NCI-H1930 (cell line): ENCODE measurements at places on chromosomes 4 and X.

DNA sequence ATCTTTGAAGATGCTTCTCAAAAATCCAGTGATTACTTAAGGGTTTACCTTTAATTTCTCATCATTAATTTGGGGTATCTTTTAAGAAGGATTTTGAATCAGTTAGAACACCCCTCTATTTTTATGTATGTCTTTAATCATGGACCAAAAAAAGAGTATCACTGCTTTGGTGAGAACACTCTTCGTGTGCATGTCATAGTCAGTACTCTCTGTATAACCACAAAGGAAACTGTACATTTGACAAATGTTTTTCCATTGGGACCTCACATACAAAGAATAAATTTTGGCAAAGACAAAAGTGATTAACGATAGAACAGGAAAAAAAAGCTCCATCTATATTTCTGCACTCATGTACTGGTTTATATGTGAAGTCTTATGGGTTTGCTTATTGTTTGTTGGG is 31.3 kb downstream of the FAM241A start:
- no peak for DNase-seq

DNA sequence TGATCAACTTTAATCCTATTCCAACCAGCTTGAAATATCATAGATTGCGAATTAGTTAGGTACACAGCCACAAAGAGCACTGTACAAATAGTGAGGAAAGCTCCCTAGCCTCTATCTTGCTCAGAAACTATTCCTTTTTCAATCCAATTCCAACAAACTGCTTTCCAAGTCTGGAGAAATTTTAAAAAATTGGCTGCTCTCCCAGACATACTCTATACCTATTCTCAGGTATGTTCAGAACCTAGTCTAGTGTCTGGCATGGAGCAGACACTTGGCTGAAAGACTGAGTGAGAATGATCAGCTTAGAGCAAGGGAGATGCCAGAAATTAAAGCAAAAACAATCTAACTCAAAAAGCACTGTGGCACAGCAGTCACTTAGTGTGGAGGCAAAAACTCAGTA is 105.9 kb downstream of the SLC10A7 start:
- no peak for DNase-seq

DNA sequence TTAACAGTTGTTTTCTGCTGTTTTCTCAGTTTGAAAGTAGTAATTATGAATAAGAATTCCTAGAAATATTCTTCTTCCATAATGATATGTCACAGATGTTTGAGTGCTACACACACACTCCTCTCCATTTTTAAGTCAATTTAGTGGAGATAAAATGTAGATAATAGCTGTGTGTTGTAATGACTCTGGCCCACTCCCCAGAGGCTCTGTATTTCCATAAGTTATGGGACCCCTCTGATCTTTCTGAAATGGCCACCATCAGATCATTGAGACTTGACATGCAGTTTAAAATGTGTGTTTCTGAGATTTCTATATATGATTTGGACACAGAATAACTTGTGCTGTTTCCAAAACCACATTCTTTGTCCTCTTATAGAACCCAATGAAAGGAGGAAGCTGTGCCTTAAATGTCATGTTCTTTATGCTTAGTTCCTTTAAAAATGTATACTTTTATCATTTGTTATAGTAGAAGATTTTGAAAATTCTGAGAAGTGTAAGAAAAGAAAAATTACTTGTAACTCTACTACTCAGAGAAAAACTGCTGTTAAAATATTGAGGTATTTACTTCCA is 46.4 kb downstream of the GAB1 start:
- DNase-seq = no peak

GRCh38 chr4:76301775-76302162 is 4.8 kb upstream of the STBD1 start:
- DNase-seq = no peak

- DNase-seq = no peak
These were observed 38.6 kb downstream of the NSUN7 start for GRCh38 chr4:40788331-40788730.

DNA sequence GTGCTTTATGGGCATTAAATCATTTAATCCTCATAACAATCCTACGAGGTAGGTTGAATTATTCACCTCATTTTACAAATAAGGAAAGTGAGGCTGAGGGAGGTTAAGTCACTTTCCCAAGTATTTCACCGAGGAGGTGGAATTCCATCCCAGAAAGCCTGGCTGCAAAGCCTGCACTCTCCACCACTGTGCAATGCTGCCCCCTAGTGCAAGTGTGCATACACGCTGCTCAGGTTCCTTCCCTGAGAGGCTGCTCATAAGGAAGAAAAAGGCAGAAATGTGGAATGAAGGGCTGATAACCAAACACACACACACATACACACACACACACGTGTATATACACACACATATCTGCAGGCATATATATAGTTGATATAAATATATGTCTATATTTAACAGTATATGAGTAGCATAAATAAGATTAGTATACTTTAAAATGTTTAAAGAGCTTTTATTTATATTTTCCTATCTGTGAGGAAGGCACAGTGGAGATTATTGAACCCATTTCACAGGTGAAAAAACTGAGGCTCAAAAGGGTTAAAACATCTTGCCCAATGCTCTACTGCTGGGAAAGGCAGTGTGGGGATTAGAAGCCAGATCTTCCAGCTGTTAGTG is 714.5 kb upstream of the TENM3 start:
- peak; percentile 37 for DNase-seq

GRCh38 chr4:3436798-3437581 is 4.8 kb upstream of the HGFAC start:
- DNase-seq = no peak

DNA sequence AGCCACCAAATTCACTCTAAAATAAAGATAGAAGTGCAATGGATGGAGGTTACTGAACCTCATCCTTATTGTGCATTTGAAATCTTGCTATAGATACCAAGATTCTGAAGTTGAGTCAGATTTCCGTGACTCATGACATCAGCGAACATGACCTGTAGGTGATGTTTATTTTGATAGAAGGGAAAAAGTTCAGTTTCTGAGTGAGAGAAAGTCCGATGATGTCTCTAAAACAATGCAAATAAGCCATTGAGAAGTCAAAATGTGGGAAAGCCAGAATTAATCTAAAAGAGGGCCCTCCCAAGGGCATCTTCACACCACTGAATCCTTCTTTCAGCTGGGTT is 20.0 kb downstream of the PHOX2B start:
- DNase-seq = no peak

GRCh38 chrX:132563976-132564375 is 75.1 kb upstream of the MBNL3 start:
- DNase-seq = no peak

GRCh38 chrX:20372533-20372932 is 105.8 kb upstream of the RPS6KA3 start:
- no peak for DNase-seq

DNA sequence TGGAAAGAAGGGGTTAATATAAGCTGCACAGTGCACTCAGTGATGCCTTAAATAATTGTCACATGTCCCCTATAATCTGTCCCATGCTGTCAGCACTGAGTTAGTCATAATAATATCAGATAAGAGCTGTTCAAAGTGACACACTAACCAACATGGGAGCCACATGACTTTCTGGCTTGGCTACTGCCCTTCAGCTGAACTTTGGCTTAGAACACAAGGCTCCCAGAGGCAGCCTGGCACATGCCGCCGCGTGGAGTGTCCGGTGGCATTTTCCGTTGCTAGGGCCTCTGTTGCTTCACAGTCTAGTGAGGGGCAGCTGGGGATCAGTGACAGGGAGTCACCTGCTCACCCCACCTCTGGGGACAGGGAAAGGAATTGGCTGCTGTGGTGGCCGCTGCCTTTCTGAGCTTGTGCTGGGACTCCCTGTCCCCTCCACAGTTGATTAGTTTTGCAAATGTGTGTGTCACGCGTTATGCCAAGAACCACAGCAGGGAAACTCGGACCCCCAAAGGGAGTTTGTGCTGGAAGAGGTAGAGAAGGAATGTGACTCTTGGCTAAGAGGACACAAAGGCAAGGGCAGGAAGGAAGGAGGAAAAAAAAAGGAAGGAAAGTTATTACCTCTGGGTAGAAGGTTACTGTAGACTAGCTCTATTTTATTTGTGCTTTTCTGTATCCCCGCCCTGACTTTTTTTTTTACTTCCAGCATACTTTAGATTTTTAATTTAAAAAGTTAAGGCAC is 41.1 kb upstream of the PPARGC1A start:
- DNase-seq = no peak

GRCh38 chrX:139844163-139844562 is 88.7 kb downstream of the ATP11C start:
- no peak for DNase-seq

GRCh38 chrX:148624951-148625474 is 124.6 kb downstream of the AFF2 start:
- DNase-seq = no peak

DNA sequence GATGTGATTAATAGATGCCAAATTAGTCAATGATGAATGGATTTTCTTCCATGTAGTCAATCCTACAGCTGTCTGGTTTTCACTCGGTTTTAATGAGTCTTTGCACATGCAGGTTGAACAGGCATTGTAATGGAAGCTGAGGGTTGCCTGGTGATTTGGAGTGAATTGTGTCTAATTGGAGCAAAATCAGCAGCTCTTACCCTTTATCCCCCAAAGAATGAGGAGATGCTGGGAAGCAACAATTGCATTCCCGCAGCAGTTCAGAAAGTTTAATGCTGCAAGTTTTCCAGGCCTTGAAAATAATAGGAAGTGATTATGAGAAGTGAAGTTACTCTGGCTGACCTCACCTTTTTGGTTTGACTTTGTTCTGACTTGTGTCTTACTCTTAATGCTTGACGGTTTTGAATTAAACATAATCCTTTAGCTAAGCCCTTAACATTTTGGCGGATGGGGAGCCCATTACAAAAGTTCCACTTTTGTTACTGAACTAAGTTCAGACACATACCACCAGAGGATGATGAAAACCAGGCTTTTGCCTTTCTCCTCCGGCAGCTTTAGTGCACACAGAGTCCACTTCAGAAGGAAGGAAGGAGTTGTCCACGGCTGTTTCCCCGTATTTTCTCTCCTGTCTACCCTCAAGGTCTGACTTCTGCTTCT is 78.8 kb upstream of the TBC1D9 start:
- no peak for DNase-seq

GRCh38 chr4:22962295-22962694 is 269.6 kb downstream of the GBA3 start:
- no peak for DNase-seq

DNA sequence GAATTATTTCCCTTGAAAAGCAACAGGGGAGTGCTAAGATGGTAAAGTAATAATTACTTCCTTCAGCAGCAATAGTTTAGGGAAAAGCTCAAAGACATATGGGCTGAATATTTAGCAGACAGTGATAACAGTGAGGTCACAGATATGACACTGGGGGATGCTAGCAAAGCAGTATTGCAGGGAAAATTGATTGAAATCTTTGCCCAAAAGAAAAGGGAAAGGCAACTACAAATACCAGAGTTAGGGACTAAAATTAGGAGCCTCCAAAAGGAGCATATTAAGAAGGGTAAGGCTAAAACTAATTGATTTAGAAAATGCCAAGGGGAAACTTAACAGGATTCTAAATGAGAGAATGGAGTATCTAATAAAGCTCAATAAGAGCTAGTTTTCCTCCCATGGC is 1191.3 kb upstream of the TENM3 start:
- no peak for DNase-seq

- no peak for DNase-seq
These were observed 44.5 kb upstream of the IL21 start for GRCh38 chr4:122665161-122665929.

DNA sequence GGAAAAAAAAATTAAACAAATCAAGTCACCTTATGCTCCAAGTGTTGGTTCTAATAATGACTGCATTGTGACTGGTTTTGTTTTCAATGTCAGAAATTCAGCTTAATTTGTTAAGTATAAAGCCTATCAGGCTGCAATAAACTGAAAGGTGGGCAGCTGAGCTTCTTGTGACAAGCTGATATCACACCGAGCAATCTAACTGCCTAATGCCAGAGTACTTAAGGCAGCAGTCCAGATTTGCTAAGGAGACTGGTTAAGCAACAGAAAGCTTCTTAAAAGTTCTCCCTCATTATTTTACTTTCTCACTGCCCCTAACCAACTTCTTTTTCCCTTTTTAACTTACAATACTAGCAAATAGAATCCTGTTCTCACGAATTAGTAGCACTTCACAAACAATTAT is 201.0 kb downstream of the MAB21L2 start:
- no peak for DNase-seq

DNA sequence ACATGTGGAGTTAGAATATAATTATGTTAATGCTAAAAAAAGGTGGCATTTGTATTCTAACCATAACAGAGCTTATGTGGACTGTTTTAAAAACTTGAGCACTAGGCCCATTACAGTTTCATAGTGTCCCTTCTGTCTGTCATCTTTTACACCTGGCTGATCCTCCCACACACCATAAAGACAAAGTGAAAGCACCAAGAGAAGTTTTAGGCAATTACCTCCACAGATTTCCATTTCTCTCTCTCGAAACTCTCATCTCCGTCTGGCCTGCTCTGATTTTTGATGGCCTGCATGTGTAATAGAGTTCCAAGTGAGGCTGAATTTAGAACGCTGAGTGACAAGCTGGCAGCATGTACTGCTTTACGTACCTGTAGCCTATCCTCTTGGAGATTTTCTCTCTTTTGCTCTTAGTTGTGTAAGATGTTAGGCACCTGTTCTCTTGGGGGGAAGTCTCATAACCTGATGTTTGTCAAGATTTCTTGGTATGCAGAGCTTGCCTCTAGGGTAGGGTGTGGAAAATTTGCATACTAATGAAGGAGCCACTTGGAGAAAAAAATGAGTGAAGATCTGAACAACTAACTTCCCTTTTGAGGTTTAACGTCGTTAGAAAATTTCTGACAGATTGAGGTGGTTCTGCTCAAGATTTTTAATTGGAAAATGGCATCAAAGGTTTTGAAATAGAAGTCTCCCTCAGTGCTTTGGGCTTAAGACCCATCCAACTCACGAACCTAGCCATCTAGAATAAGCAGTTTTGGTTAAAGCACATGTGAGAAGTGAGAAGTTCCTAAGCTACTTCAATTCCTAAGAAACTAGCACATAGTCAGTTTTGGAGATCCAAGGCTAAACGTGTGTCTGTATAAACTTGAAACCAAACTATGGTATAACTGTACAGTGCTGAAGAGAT is 57.6 kb upstream of the RAP1GDS1 start:
- DNase-seq = no peak

DNA sequence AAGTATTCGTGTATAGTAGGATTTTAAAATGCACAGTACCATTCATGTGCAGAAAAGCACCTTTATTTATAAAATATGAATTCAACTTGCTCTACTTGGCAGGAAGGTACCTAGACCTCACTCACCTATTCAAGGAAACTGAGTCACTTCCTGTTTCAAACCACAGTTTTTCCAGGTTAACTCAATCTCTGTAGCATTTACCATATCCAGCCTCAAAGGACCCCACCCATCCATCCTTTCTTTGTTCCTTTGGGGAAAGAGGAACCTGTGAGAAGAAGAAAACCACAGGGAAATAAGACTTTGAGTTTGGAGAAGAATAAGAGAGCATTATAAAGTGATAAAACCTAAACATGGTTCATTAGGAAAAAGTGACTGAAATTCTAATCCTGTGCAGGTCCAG is 250.7 kb downstream of the CBR4 start:
- no peak for DNase-seq

- DNase-seq = no peak
These were observed 234.2 kb upstream of the RPS6KA3 start for GRCh38 chrX:20500949-20501348.

GRCh38 chr4:113643505-113643904 is 118.0 kb downstream of the CAMK2D start:
- DNase-seq = no peak

- peak; percentile 43 for DNase-seq
These were observed at the start of gene SRPX for GRCh38 chrX:38220415-38221390. TSS of gene SRPX (minus strand) at chrX:38220871. CDS start at chrX:38220792, 79 bp downstream.
